ENCODE measurements at places on chromosomes 1 and 21. TPM values are rescaled to one million over a fixed set of nuclear protein-coding genes. Genes with fewer than 3 reads are reported as not detected.

DNA sequence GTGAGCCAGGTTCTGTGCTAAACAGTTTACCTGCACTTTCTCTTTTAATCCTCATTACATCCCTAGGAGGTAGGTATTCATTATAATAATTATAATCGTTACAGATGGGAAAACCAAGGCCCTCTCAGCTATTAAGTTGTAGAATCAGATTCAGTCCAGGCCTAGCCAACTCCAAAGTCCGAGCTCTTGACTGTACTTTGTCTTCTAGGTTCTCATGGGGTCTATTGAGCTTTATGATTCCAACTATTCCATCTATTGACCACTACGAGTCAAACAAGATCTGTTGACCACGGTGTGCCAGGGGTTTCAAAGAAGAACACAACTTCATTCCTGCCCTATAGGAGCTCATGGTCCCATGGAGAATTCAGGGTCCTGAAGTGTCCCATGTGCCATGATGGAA is 2.0 kb downstream of the IFNLR1 start:
- DNase-seq: no peak

DNA sequence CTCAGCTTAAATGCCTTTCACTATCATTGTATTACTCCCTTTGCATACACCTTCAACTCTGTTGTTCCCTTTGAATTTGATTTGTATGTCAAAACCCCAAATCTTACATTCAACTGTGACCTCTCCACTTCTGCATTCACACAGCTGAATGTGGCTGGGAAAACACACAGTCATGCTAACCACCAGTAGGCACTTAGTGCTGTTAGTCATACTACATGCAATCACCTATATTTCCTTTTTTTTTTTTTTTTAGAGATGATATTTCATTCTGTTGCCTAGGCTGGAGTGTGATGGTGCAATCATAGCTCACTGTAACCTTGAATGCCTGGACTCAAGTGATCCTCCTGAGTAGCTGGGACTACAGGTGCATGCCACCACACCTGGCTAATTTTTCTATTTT is 16.2 kb downstream of the BTBD8 start:
- no peak for DNase-seq

DNA sequence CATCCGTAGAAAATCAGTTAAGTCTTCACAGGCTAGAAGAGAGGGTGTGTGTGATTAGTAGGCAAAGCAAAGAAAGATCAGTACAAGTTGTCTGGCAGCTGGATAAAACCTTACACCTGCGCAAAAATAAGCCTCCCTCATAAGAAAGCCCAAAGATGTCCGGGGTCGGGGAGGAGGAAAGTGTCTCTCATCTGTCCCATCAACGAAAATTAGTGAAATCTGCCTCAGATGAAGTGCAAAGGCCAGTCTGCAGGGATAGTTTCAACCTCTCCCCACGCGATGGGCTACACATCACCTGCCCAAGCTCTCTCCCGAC is 333.9 kb downstream of the SRGAP2C start:
- DNase-seq: no peak

Gene CTSK
- 7.9 TPM for polyA plus RNA-seq

Gene GFI1
- polyA plus RNA-seq: 0.19 TPM

- no peak for DNase-seq
Observed at GRCh38 chr1:207996636-207997035, 85.7 kb upstream of the CD34 start.

GRCh38 chr1:213783893-213784292 is 203.9 kb upstream of the PROX1 start:
- DNase-seq: no peak
